ENCODE measurements at places on chromosomes 11 and 22. TPM values are rescaled to one million over a fixed set of nuclear protein-coding genes. Genes with fewer than 3 reads are reported as not detected.

DCPS gene
- total RNA-seq: 17.2 TPM

TCN2 gene
- not detected for total RNA-seq

OR8G5 gene
- total RNA-seq: not detected

GRCh38 chr11:110268441-110268840, 28.0 kb downstream of the RDX start:
- H3K4me1 ChIP-seq: peaks cover 1% of the 10 kb centered on the region
- no peak overlapping the region for H3K4me3 ChIP-seq
- H3K36me3 ChIP-seq: peaks cover 31% of the 10 kb centered on the region

GRCh38 chr11:124798991-124799347, 1.2 kb downstream of the MSANTD2 start:
- peak overlapping the region; percentile 87 for H3K4me3 ChIP-seq
- H3K4me1 ChIP-seq: peaks cover 32% of the 10 kb centered on the region
- peak; percentile 10 for DNase-seq
- peak overlapping the region; percentile 88 for H3K27ac ChIP-seq

Measured in activated CD8-positive, alpha-beta T cell treated with anti-CD3 and anti-CD28 coated beads for 36 hours (primary cell).